Activated naive CD4-positive, alpha-beta T cell treated with anti-CD3 and anti-CD28 coated beads, Interleukin-2, amount 50 U/mL, for 72 hours (primary cell): ENCODE measurements at places on chromosomes 7 and 10.
A peak's percentile ranks its signal among the peaks of the same experiment; 100 is the strongest.

GRCh38 chr10:95787447-95787846 lies 31.5 kb downstream of the ENTPD1 start:
- no peak for DNase-seq

DNA sequence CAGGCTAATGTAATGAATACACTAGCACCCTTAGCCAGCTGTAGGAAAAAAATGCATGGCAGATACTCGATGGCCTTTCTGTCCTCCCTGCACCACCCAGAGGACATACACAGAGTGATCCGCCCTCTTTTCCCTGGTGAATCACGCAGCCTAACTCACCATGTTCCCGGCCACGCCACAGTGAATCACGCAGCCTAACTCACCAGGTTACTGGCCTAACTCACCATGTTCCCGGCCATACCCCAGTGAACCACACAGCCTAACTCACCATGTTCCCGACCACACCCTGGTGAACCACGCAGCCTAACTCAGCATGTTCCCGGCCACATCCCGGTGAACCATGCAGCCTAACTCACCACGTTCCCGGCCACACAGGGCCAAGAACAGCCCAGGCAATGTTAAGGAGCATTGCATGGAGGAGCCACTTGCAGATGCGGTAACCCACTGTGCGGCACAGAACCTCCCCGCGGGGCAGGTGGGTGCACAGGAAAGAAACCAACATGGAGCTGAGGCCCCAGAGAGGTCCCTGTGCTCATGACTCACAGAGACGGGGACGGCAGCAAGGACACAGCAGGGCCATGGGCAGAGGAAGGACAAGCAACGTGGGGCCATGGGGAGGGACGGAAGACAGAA lies 508.5 kb downstream of the DNAJB6 start:
- no peak for DNase-seq

GRCh38 chr7:86942995-86943394 lies 116.5 kb downstream of the ELAPOR2 start:
- DNase-seq = no peak

GRCh38 chr10:28043941-28044340 lies 45.1 kb upstream of the ODAD2 start:
- DNase-seq = no peak

DNA sequence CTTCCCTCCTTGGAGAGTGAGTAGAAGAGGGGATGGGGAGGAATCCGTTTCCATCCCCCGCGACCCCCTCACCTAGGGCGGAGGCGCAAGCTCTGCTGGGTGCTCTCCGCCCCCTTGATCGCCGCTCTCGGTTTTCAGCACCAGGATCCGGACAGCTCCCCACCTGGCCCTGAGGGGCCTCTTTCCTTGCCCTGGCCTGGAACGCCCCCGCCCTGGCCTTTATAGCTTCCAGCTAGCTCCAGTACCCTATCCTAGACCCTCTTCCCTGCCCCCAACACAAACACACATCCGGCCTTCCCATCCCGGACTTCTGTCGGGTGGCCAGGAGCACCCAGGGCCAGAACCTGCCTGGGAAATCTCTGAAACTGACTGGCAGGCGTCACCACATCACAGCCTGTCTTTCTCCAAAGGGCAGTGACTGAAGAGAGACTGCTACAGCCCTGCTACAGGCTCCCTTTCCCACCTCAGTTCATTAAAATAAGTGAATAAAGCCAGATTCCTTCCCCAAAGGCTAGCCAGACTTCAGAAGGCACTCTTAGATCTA lies 72.3 kb upstream of the LEP start:
- DNase-seq = no peak

- DNase-seq = no peak
Measured at GRCh38 chr10:46286991-46287693, at the start of gene ANTXRL. Gene ANTXRL, plus strand, starts transcription at chr10:46286997. Its CDS starts 266 bp downstream, at chr10:46287263.

GRCh38 chr10:70909326-70909935 lies 21.1 kb upstream of the PCBD1 start:
- DNase-seq = no peak

- DNase-seq = no peak
Measured at GRCh38 chr10:79239275-79239779, 107.9 kb upstream of the PPIF start.

DNA sequence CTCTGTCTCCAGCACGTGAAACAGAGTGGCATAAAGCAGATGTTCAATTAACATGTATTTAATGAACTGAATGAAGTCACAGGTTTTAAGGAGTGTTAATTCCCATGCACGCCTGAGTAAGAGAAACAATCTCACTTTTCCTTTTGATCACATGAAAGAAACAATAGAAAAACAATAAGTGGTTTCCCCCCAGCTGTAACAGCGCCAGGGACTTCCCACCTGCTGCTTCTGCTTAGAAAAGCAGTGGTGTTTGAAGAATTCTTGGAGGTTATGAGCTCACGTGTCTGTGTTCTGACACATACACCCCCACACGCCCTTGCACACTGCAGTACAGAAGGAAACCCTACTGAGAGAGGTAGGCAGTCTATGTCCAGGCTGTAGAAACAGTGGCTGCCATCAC lies 51.3 kb upstream of the FRMD4A start:
- DNase-seq = peak; percentile 30

DNA sequence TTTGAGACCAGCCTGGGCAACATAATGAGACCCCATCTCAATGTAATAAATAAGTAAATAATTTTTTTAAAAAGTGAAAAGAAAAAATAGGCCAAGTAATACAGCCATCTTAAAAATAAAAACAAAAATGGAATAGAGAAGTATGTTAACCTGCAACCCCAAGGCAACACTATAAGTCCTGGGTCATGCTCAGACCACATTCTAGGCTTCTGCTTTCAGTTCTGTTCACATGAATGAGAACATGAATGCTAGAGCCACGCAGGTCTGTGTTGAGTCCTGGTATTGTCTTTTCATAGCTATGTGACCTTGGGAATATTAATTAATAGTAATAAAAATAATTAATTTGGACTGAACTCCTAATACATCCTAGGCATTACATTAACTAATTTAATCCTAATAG lies 284.0 kb downstream of the AUTS2 start:
- DNase-seq = no peak

GRCh38 chr10:17923728-17924127 lies 28.0 kb upstream of the SLC39A12 start:
- no peak for DNase-seq

- peak; percentile 70 for DNase-seq
Measured at GRCh38 chr7:5773661-5774086, 7.8 kb downstream of the RNF216 start.

DNA sequence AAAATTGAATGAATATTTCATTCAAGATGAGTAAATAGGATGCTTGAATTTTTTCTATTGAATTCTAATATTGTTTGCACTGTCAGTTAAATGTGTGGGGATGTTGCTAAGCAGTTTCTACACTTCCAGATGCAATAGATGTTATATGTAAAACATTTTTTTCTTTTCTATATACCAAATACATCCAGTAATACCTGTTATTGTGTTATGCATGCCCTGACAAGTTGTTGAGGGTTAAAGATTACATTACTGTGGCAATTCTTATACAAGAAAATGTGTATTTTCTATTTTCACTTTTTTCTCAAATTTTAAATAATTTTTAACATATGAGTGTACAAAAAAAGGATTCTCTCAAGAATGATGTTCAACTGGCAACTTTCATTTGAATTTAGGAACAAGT lies 713.9 kb downstream of the GATA3 start:
- no peak for DNase-seq

DNA sequence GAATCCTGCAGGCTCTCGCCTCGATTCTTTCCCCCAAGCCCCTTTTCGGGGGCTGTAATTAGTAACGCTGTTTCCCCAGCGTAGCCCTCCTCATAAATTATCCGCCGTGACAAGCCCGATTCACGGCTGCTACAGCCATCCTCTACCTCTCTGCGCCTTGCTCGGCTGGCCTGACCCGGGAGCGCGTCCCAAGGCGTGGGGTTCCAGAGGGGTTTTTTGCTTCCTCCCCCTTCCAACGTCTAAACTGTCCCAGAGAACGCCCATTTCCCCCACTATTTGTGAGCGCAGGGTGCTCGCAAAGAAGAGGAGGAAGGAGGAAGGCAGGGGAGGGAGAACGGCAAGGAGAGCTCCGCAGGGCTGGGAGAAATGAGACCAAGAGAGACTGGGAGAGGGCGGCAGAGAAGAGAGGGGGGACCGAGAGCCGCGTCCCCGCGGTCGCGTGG lies 880 bp downstream of the HOXA5 start:
- DNase-seq = no peak

DNA sequence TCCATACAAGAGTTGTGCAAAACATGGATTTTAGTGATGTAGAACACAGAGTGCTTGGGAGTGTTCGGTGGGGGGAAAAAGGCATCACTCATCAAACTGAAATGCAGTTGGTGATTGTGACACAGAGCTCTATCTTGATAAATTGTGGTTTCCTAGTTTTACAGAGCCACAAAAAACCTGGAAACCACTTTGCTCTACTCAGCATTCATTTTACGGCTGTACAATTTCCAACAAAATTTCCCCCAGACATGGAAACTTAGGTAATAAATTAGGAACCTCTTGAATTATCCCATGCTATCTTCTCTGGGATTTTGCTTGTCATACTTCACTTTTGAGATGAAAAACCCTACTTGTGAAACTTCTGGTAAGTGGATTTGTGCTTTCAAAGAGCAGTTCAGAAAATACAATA lies 614.9 kb upstream of the FZD8 start:
- no peak for DNase-seq

DNA sequence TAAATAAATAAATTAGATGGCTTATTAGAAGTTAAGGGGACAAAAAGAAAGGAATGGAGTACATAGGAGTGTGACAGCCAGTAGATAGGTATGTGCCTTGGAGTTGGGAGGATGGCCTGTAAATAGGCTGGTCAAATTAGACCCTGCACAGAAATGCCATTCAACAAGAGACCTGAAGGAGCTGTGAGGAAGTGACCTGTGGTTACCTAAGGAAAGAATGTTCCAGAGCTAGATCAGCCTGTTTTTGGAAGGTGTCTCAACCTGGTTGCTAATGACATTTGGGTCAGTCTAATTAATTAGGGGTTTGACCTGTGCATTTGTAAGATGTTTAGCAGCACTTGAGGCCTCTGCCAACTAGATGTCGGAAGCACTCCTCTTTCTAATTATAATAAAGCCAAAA lies 315.3 kb upstream of the PLXDC2 start:
- no peak for DNase-seq

GRCh38 chr7:84477786-84478478 lies 283.3 kb upstream of the SEMA3A start:
- no peak for DNase-seq

DNA sequence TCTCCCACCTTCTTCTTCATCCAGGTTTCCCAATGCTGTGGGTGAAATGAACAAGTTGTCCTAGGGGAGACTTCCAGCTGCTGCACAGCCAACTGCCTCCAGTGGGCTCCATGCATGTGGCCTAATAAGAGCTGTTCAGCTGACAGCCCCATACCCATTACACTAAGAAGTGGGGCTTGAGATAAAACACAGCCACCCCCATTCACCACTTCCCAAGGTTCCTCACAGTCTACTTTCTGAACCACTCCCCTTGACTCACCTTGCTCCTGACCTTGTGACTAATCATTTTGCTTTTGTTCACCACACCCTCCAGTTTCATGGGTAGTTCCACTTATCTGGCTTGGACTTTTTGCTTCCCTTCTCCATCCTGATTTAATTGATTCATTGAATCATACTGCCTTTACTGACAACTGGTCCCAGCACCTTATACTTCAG lies 119.3 kb downstream of the CABCOCO1 start:
- DNase-seq = peak; percentile 12

- DNase-seq = no peak
Measured at GRCh38 chr7:81478664-81479063, 291.2 kb downstream of the HGF start.

GRCh38 chr7:31493714-31494181 lies 20.1 kb upstream of the ITPRID1 start:
- no peak for DNase-seq

GRCh38 chr10:1576467-1577372 lies 160.6 kb downstream of the ADARB2 start:
- no peak for DNase-seq

DNA sequence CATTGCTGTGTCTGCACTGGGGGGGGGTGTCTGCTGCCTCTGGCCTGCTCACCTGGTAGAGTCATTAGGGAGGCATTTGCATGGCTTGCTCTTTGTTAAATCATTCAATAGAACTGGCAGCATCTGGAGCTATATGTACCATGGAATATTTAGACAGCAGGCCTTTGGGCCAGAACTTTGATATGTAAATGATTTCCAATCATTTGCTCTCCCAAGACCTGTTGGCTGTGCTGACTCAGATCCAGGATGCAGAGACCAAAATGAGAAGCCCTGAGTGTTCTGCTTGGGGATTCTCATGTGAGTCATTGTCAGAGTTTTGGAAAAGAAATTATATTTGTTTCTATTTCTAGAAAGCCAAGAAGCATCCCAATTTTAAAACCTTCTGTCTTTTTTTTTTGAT lies 257.6 kb upstream of the IGFBP3 start:
- no peak for DNase-seq

DNA sequence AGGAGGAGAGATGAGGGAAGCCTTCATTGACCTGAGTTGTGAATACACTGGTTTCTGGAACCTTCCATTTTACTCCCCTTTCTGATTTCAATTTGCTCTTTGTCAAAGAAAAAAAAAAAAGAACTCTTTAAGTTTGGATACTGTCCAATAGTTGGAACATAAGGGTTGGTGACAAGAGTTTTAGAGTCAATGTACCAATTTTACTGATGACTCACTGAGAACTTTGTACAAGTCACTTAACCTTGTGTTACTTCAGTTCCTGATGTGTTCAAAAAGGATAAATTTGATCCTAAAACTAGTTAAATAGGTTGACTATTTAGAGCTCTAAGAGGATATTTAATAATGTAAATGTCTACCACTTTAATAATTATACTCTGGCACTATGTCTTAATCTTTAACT lies 4.1 kb upstream of the CDK14 start:
- no peak for DNase-seq

GRCh38 chr10:129769381-129770116 lies 194.5 kb downstream of the EBF3 start:
- DNase-seq = no peak

GRCh38 chr7:157490465-157490912 lies 153.7 kb downstream of the DNAJB6 start:
- DNase-seq = peak; percentile 54

- no peak for DNase-seq
Measured at GRCh38 chr7:85030893-85031292, 156.0 kb downstream of the SEMA3D start.

DNA sequence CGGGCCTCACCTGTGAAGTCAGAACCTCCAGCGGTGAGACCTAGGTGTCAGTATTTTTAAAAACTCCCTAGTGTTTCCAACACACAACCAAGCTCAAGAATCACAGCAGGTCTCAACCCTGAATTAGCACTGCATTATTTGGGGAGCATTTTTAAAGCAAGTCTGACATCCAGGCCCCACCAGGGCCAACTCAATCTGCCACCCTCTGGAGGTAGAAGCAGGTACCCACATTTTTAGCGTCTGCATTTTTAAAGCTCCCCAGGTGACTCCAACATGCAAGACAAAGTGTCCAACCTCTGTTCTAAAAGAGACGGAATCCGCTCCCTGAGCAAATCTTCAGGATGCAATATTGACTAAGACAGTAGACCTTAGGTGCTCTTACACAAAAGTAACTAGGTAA lies 225.7 kb downstream of the TNS3 start:
- no peak for DNase-seq
